ENCODE measurements at places on chromosomes 7 and 10. TPM values are rescaled to one million over a fixed set of nuclear protein-coding genes. Genes with fewer than 3 reads are reported as not detected.

- DNase-seq = no peak
Observed at GRCh38 chr7:8582728-8583127, 149.3 kb downstream of the NXPH1 start.

- DNase-seq = no peak
Observed at GRCh38 chr10:32333849-32334248, 13.1 kb downstream of the EPC1 start.

DNA sequence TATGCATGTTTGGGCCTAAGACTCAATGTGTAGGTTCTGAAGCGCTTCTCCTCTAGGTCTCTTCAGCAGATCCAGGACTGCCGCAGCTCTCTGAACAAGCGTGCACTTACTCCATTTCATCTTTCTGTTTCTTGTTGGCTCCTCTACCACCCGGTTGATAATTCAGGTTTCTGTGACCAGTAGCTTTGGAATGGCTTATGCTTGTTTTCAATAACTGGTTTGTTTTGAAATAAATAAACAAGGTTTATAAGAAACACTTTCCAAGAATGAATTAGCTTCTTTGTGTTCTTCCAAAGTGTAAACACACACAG, 1.5 kb downstream of the MDFIC start:
- DNase-seq = no peak

DNA sequence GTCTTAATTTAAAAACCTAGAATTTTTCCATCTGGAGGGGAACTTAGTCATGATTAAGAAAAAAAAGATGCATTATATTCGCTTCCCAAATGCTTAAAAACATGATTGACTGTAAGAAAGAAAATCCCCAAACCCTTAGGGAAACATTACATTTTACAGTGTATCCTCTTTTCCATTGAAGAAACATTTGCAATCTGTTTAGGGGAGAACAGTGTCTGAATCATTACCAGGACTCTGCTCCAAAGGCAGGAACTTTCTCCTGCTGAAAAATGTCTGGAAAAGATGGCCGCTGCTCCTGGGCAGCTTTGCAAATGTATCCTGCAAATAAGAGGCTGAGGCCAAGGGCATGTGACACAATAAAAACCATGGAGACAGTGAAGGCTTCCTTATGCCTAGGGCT, 173.7 kb downstream of the BUB3 start:
- DNase-seq = no peak

DNA sequence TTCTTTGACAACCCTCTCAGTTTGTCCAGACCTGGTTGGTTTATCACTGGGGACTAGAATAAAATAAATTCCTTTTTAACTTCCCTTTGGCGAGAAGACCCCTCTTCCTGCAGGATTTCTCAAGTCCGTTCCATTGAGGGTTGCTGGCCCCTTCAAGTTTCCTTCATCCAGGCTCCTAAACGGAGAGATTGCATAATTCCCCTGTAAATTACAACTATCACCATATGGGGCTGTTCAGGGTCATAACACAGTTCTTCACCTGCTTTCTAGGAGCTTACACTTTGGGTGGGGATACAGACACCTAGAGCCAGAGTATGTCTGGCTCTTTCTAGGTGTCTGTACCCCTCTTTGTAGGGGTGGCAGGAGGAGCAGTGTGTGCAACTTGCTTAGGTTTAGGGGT, 3.3 kb upstream of the COPS6 start:
- DNase-seq = no peak

The GPR85 gene
- polyA plus RNA-seq = 0.94 TPM

The IFRD1 gene
- 36.4 TPM for polyA plus RNA-seq

The SCIN gene
- 118 TPM for polyA plus RNA-seq

The SLC18A3 gene
- polyA plus RNA-seq = not detected

The PAX4 gene
- not detected for polyA plus RNA-seq
